ENCODE measurements at places on chromosomes 2 and 18. TPM values are rescaled to one million over a fixed set of nuclear protein-coding genes. Genes with fewer than 3 reads are reported as not detected.

- no peak for DNase-seq
Observed at GRCh38 chr2:22276696-22277095, 1108.3 kb upstream of the KLHL29 start.

DNA sequence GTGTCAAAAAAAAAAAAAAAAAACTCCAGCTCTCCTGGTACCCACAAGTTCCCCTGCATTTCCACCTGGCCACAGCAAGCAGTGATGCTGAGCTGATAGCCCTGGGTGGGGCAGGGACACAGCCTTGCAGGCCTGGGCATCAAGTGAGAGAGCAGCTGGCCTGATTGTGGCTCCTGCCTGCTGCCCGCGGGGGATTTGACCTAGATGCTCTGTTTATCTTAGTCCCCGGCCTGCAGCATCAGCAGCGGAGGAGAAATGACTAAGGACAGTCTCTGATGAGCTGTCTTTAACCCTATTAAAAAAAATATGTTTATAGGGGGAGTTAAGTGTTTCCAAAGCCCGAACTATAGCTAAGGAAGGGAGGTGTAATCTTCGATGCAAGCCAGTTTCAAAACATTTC lies 102.6 kb downstream of the MTCL1 start:
- no peak for DNase-seq

DNA sequence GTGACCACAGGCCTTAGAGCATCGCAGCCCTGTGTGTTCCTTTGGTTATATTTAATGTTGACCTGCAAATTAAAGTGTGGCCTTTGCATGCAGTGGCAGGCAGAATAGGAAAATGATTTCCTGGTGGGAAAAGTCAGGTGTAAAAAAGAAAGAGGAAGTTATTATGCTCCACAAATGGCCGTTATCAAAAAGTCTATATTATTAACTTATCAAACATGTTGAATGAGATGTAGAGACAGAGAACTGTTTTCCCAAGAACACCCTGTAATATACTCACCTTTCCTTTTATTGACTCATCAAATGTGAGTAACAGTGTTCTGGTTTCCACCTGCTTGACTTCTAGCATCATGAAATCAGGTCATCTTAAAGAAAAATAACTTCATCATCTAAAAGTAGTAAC lies 35.3 kb downstream of the MEIS1 start:
- no peak for DNase-seq

- DNase-seq: no peak
Observed at GRCh38 chr2:29530281-29530680, 391.1 kb downstream of the ALK start.

DNA sequence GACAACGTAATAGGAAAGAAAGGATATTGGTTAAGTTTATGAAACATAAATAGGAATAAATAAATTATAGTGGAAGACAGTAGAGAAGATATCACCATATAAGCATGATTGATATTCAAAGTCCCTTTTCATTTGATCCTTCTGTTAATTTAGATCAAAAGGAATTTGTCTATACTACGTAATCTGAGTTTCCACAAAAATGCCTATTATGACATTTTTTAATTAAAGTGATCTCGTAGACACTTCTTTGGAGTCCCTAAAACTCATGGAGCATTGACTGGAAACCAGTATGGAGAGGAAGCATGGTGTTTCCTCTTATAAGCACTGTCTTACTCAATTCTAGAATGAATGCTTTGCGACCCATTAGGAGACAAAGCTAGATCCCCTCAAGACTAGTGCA lies 411.4 kb upstream of the SPHKAP start:
- DNase-seq: no peak

GRCh38 chr2:186554850-186555671 lies 34.8 kb upstream of the ITGAV start:
- DNase-seq: no peak

DNA sequence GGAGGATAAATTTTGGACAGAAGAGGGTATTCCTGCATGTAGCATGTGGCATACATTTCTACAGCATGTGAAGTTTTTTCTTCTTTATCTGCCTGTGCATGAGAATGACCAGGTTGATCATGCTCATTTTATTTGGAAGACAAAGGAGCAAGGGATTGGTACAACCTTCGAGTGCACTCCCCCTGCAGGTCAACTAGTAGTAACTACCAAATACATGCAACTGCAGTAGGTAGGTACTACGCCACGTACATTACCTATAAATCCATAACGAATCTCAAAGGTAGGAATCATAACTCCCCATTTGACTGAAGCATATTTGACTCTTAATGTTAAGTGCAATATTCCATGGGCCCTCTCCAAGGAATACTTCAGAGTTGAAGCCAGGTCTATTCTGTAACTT lies 763.9 kb downstream of the TSN start:
- DNase-seq: no peak

GRCh38 chr2:29055601-29056000 lies 18.7 kb downstream of the PCARE start:
- no peak for DNase-seq

Gene LBX2
- 0.87 TPM for total RNA-seq

Gene KLHL41
- 0.87 TPM for total RNA-seq
